ENCODE measurements at places on chromosomes 13 and 19. TPM values are rescaled to one million over a fixed set of nuclear protein-coding genes. Genes with fewer than 3 reads are reported as not detected.

Gene OR10H1
- not detected for total RNA-seq

Gene CDC37
- total RNA-seq = 159 TPM

Gene EBI3
- 2.6 TPM for total RNA-seq

Gene OR4F17
- total RNA-seq = not detected

Gene IL12RB1
- not detected for total RNA-seq

Gene GPR4
- not detected for total RNA-seq

Measured in chondrocyte (in vitro differentiated cells).